ENCODE measurements at places on chromosomes 2 and 18.

- DNase-seq = no peak
Observed at GRCh38 chr18:5839102-5839501, 56.2 kb downstream of the TMEM200C start.

- DNase-seq = no peak
Observed at GRCh38 chr2:58638256-58638805, 397.2 kb upstream of the FANCL start.

- no peak for DNase-seq
Observed at GRCh38 chr2:115389024-115389423, 946.6 kb downstream of the DPP10 start.

- no peak for DNase-seq
Observed at GRCh38 chr2:78418021-78418420, 607.5 kb upstream of the REG3G start.

DNA sequence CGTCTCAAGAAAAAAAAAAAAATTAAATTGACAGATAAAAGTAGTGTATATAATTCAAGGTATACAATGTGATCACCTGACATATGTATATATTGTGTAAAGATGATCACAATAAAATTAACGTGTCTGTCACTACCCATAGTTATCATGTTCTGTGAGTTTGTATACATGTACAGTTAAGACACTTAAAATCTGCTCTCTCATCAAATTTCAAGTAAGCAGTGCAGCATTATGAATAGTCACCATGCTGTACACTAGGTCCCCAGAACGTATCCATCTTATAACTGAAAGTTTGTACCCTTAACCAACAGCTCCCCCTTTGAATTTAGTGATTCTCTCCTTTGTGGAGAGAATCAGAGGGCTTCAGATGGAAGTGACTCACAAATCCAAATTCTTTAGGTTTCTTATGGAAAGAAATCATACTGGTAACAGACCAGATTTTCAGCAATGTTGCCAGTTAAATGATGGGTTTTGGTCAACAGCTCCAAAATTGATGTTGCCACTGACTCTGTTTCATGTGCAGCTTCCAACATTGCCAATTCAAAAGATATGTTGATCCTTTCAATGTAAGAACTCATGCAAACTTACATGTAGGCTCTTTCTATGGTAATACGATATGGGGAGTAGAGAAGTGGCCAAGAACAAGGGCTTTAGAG is 281.5 kb downstream of the AFF3 start:
- no peak for DNase-seq

- DNase-seq = no peak
Observed at GRCh38 chr2:16326711-16327300, 338.8 kb downstream of the CYRIA start.

DNA sequence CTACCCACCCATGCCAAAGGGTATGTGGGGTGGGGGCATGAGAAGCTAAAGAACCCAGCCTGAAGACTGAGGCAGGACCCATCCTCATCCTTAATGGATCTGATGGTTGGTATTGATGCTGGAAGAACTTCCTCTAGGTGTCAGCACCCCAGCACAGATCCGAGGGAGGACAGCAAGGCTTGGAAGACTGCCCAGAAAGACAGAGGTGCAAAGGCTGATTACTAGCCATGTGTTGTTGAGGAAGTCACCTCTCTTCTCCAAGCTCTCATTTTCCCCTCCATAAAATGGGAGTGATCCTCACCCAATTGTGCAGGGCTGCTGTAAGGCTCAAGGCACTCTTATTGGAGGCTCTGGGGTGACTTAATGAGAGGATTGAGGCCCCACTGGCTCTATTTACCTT is 256.5 kb downstream of the CELF4 start:
- no peak for DNase-seq

- no peak for DNase-seq
Observed at GRCh38 chr2:198517976-198518375, 713.6 kb downstream of the PLCL1 start.

- DNase-seq = no peak
Observed at GRCh38 chr2:186422226-186422625, 63.8 kb upstream of the ZC3H15 start.

DNA sequence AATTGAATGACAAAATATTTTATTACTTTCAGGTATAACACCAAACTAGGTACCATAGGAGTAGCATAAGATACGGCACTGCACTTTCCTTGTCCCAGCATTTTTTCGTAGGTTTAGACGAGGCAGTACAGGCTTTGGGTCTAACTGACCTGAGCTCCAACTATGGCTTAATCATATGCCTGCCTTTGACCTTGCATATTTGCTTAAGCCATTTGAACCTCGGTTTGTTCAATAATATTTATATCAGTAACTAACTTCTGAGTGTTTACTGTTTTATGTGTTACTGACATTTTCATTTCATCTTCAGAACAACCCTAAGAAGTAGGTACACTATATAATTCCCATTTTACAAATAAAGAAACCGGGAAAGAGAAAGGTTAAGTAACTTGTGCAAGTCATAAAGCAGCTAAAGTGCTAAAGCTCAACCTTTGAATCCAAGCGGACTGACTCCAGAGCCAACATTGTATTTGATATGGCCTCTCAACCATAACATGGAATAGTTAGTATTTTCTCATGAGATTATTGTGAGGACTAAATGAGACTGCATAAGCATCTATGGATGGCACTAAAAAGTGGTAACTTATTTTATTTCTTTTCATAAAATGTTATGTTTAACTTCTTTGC is 104.0 kb downstream of the R3HDM1 start:
- no peak for DNase-seq

DNA sequence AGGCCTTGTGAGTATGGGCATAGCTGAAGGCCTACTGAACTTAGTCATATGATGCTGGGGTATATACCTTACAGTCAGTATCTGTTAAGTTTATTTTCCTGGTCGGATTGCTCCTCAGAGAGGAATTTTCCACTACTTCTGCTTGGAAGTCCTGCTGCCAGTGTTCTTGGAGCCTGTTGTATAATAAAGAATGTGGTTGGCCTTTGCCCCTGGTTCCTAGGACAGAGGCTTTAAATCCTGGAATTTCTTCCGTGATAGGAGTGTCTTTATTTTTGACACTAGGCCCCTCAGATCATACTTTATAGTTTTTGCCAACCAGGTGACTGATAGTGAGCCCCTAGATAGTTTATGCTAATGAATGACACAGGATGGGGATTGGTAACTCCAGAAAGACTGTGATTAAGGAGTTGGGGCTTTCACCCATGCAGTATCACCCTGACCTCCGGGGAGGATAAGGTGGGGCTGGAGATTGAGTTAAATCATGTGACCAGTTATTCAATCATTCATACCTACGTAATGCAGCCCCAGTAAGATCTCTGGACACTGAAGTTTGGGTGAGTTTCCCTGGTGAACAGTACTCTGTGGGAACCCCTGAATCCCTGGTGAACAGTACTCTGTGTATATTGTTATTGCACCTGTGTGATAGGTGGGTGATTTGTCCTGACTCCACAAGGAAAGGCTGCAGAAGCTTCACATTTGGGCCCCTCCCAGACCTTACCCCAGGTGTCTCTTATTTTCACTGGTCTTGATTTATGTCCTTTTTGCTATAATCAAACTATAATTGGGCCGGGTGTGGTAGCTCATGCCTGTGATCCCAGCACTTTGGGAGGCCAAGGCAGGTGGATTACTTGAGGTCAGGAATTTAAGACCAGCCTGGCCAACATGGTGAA is 56.9 kb downstream of the COMMD1 start:
- DNase-seq = no peak

DNA sequence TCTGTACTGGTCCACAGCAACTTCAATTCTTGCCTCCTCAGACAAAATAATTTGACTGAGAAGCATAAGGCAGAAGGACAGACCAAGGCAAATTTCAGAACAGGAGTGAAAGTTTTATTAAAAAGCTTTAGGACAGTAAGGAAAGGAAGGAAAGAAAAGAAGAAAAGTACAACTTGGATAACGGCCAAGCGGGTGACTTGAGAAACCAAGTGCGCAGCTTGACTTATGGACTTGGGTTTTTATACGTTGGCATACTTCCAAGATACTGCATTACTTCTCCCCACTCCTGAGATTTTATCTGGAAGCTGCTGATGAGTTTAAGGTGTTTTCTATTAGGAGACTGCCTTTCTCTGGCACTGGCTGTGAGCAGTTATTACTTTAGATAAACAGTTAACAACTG is 64.7 kb downstream of the CCDC178 start:
- peak; percentile 59 for DNase-seq

Data from NCI-H524 (cell line).